Activated T-helper 17 cell treated with anti-CD3 and anti-CD28 coated beads, Interleukin-2, amount 50 U/mL, for 72 hours (primary cell): ENCODE measurements at places on chromosomes 3 and 15. TPM values are rescaled to one million over a fixed set of nuclear protein-coding genes. Genes with fewer than 3 reads are reported as not detected.

DNA sequence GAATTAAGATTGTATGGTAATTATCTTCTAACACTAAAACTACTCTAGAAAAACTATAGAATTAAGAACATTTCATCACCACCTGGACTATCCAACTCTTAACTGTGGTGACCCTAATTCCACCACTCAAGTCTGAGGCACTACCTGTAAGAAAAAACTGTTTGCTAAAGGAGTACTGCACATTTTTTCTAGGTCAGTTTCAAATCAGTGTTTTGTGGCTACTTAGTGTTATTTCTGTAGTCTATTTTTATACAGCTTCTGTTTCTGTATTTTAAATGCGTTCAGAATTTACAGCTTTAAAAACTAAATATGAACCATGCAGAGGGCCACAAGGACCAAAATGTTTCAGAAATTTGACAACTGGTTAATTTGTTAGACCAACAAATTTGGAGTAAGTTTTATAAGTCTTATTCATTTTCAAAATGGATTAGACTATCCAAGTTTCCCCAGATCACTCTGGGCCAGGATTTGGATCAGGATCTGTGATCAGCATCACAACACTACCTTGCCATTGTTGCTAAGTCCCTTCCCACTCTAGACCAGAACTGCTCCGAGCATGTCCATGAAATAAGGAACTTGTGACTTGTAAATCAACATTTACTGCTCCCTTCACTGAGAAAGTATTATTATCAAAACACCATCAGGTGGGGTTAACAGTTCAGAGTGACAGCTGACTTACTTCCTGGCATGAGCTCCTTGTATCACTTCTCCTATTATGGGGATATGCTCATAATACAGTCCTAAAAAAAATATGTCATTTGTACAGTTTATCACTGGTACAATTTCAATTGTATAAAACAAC lies 8.6 kb downstream of the GLT8D1 start:
- ATAC-seq: no peak
- H3K4me3 ChIP-seq: no peak overlapping the region
- H3K27ac ChIP-seq: peak overlapping the region; percentile 28
- H3K4me1 ChIP-seq: peaks cover 22% of the 10 kb centered on the region

The MYLK gene
- 0.17 TPM for total RNA-seq

The SLC6A20 gene
- not detected for total RNA-seq

- H3K27ac ChIP-seq: no peak overlapping the region
- H3K27me3 ChIP-seq: no peaks in the 10 kb centered on the region
- H3K4me1 ChIP-seq: no peaks in the 10 kb centered on the region
- no peak overlapping the region for H3K4me3 ChIP-seq
These were observed 179.8 kb upstream of the TLE3 start for GRCh38 chr15:70277556-70277955.

The PAQR5 gene
- total RNA-seq: not detected

The UNC45A gene
- total RNA-seq: 101 TPM

The ZNF662 gene
- 0.06 TPM for total RNA-seq

The JMJD7 gene
- 12.0 TPM for total RNA-seq

GRCh38 chr3:133928903-133929607 lies 33.4 kb upstream of the RAB6B start:
- peaks cover 5% of the 10 kb centered on the region for H3K4me1 ChIP-seq
- H3K27me3 ChIP-seq: peaks cover 5% of the 10 kb centered on the region

The SGO1 gene
- total RNA-seq: 29.4 TPM

GRCh38 chr15:89469426-89470096 lies 26.8 kb downstream of the RHCG start:
- H3K4me3 ChIP-seq: no peak overlapping the region
- peaks cover 28% of the 10 kb centered on the region for H3K27me3 ChIP-seq
- no peaks in the 10 kb centered on the region for H3K4me1 ChIP-seq
- H3K27ac ChIP-seq: no peak overlapping the region
- H3K36me3 ChIP-seq: no peaks in the 10 kb centered on the region
- no peak for ATAC-seq

The ATP13A5 gene
- not detected for total RNA-seq

DNA sequence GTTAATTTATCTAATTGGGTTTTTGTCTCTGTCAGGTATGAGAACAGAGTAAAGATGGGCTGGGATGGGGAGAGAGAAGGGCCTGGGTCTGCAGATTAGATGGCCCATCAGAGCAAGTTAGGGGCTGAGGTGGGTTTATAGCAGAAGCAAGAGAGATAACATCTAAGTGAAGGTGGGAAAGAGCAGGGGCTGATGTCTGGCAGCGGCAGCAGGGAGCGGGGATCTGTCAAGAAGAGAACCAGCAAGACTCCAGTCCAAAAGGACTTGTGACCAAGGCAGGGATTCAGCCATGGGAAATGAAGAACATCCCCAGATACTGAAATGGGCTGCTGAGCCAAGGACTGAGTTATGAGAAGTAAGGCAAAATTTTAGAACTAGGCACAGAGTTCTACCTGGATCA lies 320.6 kb upstream of the TBL1XR1 start:
- peaks cover 8% of the 10 kb centered on the region for H3K4me1 ChIP-seq
- no peak for ATAC-seq
- H3K27ac ChIP-seq: peak overlapping the region; percentile 65

- no peak overlapping the region for H3K27ac ChIP-seq
- ATAC-seq: no peak
- no peak overlapping the region for H3K4me3 ChIP-seq
- H3K27me3 ChIP-seq: no peaks in the 10 kb centered on the region
- no peaks in the 10 kb centered on the region for H3K4me1 ChIP-seq
These were observed 415.5 kb upstream of the ARPP21 start for GRCh38 chr3:35223632-35224394.

- H3K27me3 ChIP-seq: no peaks in the 10 kb centered on the region
- H3K4me1 ChIP-seq: no peaks in the 10 kb centered on the region
- H3K27ac ChIP-seq: no peak overlapping the region
These were observed 25.8 kb downstream of the DNASE1L3 start for GRCh38 chr3:58184982-58185360.

DNA sequence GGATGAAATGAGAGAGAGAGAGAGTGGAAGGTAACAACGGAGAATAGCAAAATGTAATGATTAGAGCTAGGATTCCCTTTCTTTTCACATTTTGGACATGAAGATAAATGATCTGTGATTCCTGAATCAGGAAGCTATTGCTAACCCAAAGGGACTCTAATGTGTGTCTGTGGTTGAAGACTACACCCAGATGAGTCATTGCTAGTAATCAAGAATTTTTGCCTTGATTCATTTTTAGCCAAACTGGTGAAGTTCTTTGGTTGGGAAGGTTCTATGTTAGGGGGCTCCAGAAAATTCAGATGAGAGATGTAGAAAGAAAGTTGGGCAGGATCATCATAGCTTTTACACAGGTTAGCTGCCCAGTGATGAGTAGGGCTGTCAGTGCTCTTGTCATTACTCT lies 116.4 kb downstream of the DUT start:
- no peaks in the 10 kb centered on the region for H3K4me1 ChIP-seq
- ATAC-seq: no peak
- H3K4me3 ChIP-seq: no peak overlapping the region

DNA sequence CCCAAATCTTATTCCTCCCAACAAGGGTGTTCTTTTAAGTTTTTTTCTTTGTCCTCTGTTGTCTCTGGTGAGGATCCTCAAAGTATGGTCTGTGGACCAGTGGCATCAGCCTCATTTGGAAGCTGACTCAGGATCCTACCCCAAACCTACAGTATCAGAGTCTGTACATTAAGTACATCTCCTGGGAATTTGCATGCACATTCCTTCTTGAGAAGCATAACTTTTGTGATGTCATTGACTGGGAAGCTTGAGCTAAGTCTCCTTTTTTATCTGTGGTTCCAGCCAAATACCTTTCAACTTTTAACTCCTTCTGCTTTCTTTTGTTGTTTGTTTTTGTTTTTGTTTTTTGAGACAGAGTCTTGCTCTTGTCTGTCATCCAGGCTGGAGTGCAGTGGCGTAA lies 40.5 kb downstream of the ARMC8 start:
- no peaks in the 10 kb centered on the region for H3K27me3 ChIP-seq
- no peak for ATAC-seq
- peaks cover 98% of the 10 kb centered on the region for H3K36me3 ChIP-seq
- H3K4me3 ChIP-seq: no peak overlapping the region
- H3K4me1 ChIP-seq: peaks cover 10% of the 10 kb centered on the region
- H3K27ac ChIP-seq: no peak overlapping the region

DNA sequence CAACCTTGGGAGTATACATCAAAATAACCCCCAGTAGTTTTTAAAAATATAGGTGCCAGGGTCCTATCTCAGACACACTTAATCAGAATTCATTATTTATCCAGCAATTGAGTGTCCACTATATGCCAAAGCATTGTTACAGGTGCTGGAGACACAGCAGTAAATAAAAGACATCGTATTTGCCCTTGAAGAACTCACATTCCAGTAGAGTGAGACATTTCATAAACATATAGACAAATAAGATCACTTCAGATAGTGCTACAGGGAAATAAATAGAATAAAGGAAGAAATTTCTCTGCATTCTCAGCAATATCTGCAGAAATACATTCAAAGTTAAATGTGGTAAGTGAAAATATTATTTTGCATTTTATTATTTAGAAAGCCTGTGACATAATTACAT lies 34.1 kb upstream of the ANKRD28 start:
- no peak overlapping the region for H3K27ac ChIP-seq
- no peaks in the 10 kb centered on the region for H3K36me3 ChIP-seq
- H3K27me3 ChIP-seq: no peaks in the 10 kb centered on the region

The FAM81A gene
- not detected for total RNA-seq

- peaks cover 26% of the 10 kb centered on the region for H3K27me3 ChIP-seq
- no peak overlapping the region for H3K4me3 ChIP-seq
- H3K4me1 ChIP-seq: peaks cover 7% of the 10 kb centered on the region
- H3K27ac ChIP-seq: no peak overlapping the region
- peak; percentile 54 for ATAC-seq
- no peaks in the 10 kb centered on the region for H3K36me3 ChIP-seq
These were observed 46.7 kb downstream of the DZIP1L start for GRCh38 chr3:138068579-138069174.

DNA sequence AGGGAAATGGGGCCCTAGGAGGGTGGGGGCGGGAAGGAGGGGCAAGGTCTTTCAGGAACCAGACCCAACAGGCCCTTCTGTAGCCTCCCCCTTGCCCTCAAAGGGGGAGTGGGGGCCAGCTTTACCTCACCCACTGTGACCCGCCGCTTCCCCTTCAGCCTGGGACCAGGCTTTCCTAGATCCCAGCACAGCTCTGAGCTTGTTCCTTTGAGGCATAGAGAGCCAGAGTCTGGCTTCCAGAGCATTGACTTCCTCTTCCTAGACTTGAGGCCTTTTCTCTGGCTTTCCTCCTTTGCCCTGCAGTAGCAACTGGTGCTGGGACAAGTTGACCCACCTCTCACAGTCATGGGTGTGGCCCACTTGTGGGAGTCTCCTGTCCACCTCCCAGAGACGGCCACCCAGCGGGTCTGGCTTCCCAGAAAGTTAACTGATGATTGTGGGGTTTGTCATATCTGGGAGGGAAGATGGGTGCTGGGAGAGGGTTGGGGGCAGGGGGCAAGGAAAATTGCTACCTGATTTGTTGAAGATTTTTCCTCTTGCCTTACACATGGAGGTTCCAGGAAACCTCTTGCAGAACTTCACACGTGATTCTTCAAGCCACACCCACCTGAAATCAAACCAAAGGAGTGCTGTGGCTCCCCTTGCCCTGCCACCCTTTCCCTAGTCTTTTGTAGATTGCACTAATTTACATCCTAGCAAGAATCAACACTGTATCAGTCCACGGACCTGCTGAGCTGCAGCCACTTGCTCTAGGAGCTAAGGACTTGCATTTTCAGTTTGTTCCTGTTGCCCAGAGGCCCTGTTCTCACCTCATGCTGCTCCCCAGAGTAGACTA lies 4.1 kb upstream of the CHST14 start:
- H3K4me1 ChIP-seq: peaks cover 10% of the 10 kb centered on the region
- H3K4me3 ChIP-seq: no peak overlapping the region
- ATAC-seq: no peak
- peak overlapping the region; percentile 84 for H3K27ac ChIP-seq
- no peaks in the 10 kb centered on the region for H3K27me3 ChIP-seq
